Right atrium auricular region (tissue), 2 donors: ENCODE measurements at places on chromosomes 1 and 21.

DNA sequence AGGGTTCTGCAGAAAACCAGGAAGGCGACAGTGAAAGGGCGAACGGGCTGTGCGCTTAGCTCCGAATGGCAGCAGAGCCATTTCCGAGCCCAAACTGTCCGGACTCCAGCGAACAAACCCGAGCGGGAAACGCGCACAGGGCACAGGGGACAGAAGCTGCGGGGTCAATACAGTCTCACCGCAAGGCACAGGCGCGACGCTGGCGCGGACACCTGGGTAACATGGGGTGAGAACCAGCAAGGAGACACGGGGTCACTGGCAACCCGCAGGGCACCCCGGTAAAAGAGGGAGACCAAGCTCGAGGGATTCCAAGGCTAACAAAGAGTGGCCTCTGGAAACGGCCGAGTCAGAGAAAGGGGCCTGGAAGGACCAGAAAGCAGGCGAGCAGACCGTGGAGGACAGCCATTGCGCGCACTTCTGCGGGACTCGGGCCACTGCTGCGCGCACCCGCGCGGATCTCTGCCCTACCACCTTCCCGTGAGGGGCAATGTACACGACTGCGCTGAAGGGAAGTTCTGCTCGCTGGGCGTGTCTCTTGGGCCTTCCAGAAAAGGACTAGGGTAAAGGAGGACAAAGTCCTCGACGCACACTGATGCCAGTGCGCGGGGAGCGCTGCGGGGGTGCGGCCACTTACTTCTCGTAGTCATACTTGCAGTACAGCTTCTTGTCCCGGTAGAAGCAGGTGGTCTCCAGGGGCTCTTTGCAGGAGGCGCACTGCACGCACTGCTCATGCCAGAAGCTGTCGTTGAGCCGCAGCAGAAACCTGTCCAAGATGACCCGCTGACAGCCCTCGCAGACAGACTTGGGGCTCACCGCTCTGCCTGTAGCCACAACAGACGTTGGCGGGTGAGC is 3.8 kb downstream of the LMX1A start:
- no peak for DNase-seq

GRCh38 chr1:198798923-198799386 is 160.1 kb downstream of the PTPRC start:
- no peak for DNase-seq

- no peak for DNase-seq
Measured at GRCh38 chr1:248144513-248145198, at the start of gene OR2M5. OR2M5 (plus strand) TSS chr1:248145148; CDS start chr1:248145148, 0 bp downstream.

GRCh38 chr1:94250341-94250740 is 13.0 kb upstream of the ARHGAP29 start:
- no peak for DNase-seq

DNA sequence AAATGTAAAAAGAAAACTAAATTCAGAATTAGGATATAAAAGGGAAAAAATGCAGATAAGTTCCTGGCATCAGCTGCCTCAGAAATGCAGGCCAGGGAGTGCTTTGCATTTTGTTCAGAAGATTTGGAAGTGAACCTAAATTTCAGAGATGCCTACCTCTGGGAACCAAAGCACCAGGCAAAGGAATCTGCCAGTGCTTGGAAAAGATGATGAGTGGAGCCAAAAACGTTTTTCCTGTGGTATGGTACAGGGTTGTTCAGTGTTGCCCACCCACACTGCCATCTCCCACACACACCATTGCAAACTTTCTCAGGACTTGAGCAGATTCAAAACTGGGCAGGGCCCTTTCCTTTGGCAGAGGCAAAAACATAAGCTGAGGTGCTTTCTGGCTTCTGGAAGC is 349.5 kb downstream of the TGFB2 start:
- no peak for DNase-seq

DNA sequence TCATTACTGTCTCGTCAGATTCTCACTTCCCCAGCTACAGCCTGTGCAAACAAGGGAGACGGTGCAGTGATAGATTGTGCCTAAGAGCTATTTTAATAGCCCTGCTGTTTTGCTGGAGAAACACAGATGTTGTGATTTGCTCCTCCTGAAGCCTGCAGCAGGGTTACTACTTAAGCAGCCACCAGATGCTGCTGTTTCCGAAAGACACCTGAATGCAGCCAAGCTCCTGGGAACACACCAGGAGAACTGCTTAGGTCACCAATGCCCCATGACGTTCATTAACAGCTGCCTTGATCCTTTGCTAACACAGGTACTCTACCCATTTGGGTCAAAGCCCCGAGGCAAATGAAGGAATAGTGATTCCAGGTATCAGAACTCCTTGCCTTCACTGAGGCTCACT is 411.8 kb upstream of the DAB1 start:
- no peak for DNase-seq
